Colonic mucosa (tissue), 4 donors: ENCODE measurements at places on chromosomes 13 and 19.

GRCh38 chr13:59447846-59448620 is 715.7 kb downstream of the DIAPH3 start:
- no peak for DNase-seq

GRCh38 chr19:35436477-35437405 is 11.3 kb upstream of the FFAR2 start:
- peak; percentile 55 for DNase-seq

GRCh38 chr13:66506051-66506777 is 723.9 kb downstream of the PCDH9 start:
- DNase-seq = no peak

- DNase-seq = no peak
Observed at GRCh38 chr19:5993648-5994358, 15.9 kb upstream of the RANBP3 start.

DNA sequence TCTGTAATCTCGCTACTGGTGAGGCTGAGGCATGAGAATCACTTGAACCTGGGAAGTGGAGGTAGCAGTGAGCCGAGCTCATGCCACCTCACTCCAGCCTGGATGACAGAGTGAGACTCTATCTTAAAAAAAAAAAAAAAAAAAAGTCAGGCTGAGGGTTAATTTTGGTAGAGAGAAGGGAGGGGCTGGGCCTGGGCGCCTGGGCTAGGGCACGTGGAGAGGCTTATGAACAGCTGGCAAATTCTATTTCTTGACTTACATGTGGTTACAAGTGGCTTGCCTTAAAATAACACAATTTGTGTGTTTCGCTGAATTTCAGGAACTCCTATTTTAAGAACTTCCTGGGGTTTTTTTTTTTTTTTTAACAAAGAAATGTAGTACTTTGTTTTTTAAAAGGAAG is 47.6 kb upstream of the MAP3K10 start:
- no peak for DNase-seq

GRCh38 chr13:24203811-24204210 is 43.3 kb downstream of the SPATA13 start:
- DNase-seq = no peak

GRCh38 chr13:111202156-111202621 is 87.1 kb downstream of the ARHGEF7 start:
- DNase-seq = no peak

GRCh38 chr19:11361037-11361770 is 6.0 kb downstream of the PLPPR2 start:
- DNase-seq = peak; percentile 98

DNA sequence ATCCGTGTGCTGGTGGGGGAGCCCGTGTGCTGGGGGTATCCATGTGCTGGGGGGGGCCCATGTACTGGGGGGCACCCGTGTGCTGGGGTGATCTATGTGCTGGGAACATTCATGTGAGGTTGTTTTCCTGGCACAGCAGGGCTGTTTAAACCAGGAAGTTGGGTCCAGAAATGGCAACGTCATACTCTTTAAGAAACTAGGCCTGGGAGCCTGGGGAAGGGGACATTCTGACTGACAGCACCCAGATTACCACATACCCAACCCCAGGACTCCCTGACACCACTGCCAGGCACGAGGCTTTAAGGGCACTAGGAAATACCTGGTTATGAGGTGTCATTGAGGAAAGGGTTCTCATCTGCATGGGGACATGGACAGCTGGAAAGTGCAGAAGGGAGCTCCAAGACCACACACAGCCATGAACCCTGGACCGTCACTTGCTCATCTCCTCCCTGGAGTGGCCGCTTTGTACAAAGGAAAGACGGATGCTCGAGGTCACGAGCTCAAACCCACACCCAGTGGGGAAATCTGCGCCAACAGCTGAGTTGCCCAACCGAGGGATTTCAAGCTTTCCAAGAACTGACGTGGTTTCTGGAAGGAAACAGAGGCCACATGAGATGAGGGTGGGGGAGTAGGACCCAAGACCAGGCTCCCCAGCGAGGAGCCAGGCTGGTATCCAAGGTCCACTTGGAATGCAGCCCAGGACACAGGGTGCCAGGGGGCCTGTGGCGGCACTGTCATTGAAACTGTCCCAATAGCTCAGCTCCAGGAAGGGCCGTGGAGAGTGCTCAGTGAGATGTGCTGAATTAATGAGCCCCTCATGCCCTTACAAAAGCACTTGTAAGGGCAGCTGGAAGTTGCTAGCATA is 40.9 kb downstream of the RAB20 start:
- peak; percentile 89 for DNase-seq

DNA sequence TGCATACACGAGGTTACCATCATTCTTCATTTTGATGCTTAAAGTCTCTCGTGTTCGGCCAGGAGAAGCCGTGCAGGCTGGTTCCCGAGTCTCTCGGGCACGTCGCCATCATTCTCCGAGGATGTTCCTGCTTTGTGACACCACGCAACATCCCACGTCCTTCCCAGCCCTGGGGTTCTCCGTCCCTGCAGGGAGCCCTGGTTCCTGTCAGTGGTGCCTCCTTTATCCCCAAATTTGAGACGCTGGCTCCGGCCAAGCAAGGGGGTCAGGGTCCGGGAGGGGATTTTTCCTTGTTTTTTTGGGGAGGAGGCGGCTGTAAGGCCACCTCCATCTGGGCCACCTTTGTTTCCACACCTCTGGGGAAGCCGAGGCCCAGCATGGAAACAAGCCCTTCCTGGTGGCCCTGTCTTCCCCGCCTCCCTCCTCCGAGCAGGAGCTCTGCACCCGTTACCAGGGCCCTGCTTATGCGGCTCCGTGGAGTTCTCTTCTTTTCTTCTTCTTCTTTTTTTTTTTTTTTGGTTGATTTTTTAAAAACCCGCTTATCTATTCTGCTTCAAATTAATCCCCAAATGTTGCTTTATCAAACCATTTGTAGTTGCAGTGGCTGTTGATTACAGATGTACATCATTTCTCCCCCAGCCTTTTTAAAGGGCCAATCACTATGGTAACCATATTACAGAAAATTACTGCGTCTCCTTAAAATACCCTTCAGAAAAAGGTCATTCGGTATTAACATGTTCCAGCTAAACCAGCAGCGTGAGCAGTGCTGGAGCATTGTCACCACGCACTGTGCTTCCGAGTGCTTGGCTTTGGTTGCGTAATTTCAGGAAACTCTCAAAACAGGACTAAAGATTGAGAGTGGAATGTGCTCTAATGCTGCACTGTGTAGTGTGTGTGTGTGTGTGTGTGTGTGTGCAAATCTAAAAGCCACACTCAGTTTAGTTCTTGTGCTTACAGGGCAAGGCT is 50.4 kb downstream of the TEX29 start:
- DNase-seq = no peak

- no peak for DNase-seq
Observed at GRCh38 chr19:47390533-47391488, 28.5 kb downstream of the MEIS3 start.

DNA sequence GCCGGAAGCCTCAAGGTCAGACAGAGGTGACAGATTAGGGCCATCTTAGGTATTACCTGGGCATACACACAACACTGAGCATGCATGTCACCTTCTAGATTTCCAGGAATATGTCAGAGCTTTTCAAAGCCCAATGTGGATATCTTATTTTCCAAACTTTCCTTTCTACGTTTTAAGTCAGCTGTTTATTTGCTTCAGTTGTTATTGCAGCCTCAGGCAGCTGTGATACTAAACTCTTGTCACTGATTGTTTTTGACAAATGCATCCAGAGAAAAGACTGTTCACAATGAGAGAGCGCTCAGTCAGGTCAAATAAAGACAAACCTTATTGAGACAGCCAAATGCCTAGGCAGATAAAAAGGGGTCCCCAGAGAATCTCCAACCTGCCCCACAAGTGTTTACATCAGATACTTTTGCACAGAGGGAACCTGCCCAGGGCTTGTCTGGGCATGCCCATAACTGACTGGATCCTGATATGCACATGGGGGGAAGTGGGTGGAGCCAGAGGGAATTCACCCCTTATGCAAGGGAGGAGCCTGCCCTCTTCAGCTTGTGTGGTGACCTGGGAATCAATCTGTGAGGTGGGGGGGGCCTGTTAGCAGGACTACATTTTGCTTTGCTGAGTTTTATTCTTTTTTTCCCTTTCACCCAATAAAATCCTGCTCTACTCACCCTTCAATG is 28.5 kb downstream of the MED4 start:
- DNase-seq = no peak

- no peak for DNase-seq
Observed at GRCh38 chr13:76522083-76522755, 364.0 kb downstream of the KCTD12 start.

- DNase-seq = no peak
Observed at GRCh38 chr13:61113140-61113658, 302.4 kb downstream of the PCDH20 start.

DNA sequence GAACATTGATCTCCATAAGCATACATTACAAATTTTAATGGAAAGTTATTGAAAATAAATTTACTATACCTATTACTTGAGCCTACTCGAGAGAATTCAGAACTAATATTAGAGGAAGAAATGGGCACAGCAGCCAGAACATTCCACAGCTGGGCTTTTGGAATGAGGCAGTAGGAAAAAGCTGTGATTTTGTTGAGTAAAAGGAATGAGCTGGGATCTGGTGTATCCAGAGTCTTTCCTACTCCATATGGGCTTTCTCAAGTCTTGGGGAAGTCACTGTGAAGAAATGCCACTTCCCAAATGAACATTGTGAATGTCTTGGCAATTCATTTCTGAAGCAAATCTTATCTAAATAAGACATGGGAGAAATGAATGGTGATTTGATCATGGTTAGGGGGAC is 93.1 kb downstream of the CYSLTR2 start:
- DNase-seq = no peak

DNA sequence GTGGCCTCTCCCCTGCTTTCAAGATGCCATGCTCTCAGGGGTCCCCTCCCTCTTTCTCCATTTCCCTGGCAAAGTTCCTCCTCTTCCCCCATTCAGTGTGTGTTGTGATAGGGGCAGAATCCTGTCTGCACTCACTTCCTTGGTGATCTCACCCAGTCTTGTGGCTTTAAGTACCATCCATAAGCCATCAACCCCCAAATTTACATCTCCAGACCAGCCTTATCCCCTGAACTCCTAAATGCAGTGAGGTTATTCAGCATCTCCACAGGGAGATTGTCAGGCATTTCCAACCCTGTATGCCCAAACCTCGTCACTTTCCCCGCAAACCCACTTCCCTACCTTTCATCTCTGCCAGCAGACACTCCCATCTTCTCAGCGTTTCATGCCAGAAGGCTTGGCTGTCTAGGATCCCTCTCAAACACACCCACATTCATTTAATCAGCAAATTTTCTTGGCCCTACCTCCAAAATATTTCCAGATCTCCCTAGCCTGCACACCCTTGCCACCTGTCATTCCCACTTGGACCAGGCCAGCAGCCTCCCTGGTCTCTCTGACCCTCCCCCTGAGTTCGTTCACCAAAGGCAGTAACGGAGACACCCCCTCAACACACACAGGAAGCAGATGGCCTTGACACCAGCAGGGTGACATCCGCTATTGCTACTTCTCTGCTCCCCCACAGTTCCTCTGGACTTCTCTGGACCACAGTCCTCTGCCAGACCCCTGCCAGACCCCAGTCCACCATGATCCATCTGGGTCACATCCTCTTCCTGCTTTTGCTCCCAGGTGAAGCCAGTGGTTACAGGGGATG is at the start of gene HCST:
HCST (plus strand) TSS at position 676 of the 808 bp plus-strand sequence; CDS start at position 741, 65 bp downstream.
- DNase-seq = no peak

GRCh38 chr13:74466020-74466419 is 331.8 kb upstream of the KLF12 start:
- no peak for DNase-seq

- DNase-seq = no peak
Observed at GRCh38 chr19:51450730-51451307, 7.4 kb downstream of the SIGLEC8 start.

DNA sequence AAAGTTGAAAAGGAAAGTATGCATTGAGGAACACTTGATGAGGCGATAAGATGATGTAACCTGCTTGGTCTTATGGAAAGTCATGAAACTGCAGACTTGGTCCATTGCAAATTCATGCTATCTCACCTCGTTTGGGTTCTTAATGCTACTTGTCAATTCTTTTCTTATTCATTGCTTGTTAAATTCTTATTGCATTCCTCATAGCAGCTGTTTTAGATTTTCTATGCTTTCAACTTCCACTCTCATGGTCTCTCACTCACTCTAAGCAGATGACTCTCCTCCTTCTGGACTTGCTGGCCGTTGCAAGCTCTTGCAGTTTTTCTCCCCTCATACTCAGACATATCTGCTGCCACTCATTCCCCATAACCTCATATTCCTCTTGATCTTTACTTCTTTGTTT is 67.8 kb upstream of the CSNK1A1L start:
- no peak for DNase-seq

- DNase-seq = no peak
Observed at GRCh38 chr13:30780338-30780981, 45.1 kb downstream of the ALOX5AP start.

- DNase-seq = no peak
Observed at GRCh38 chr13:64041296-64041695, 2625.6 kb upstream of the PCDH20 start.

GRCh38 chr19:35116072-35116801 is 614 bp downstream of the FXYD3 start:
- DNase-seq = peak; percentile 86

GRCh38 chr13:100063333-100063732 is 25.6 kb upstream of the PCCA start:
- DNase-seq = no peak

DNA sequence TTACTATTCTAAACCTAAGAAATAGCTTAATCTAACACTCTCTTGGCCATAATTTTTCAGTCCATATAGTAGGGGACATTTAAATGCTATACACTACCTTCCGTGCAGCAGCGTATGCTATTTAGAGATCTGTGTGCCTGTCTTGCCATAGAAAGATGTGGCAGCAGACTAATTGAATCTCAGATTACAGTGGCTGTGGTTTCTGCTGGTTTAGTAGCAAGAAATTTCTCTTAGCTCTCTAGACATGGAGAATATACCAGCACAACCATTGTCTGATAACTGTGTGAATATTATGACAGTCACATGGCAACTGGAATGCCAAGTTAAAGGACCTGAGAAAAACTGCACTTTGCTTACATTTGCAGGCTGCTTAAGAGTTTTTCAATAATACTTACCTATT is 672.4 kb upstream of the MIR17HG start:
- DNase-seq = no peak

- no peak for DNase-seq
Observed at GRCh38 chr19:35090160-35090505, 25.5 kb upstream of the FXYD3 start.

- peak; percentile 37 for DNase-seq
Observed at GRCh38 chr13:21058361-21058760, 3.0 kb downstream of the LATS2 start.

- no peak for DNase-seq
Observed at GRCh38 chr13:110006304-110006703, 219.9 kb upstream of the IRS2 start.

DNA sequence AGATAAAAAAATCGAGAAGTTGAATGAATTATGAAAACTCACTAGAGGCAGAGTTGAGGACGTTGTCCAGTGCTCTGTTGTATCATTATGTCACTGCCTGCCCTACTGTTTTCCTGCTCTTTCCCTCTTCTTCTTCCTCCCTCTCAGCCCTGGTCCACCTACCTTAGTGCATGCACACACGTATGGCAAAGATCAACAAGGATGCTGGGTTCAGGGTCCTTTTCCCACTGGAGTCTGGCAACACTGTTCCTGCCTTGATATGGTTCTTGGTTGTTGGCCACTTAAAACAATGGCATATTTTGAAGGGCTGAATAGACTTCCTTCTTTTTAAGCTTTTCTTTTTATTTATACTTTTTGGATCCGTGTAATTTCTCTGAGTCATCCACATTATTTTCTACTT is 74.5 kb downstream of the LRCH1 start:
- no peak for DNase-seq
